ENCODE measurements at places on chromosomes 3 and 15.

DNA sequence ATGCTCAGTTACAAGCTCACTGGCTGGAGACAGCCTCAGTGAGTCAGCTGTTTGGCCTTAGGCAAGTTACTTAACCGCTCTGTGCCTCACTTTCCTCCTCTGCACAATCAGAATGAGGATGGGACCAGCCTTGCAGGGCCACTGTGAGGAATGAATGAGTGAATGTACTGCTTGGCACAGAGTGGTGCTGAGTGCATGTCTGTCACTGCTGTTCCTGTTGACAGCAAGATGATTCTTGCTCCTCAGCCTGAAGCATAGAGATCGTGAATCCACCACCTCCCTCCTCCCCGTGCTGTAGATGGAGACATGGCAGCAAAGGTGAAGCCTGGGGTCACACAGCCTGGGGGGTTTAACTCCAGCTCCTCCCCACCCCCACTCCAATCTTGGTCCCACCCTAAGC, 14.6 kb upstream of the GRIP2 start:
- no peak for DNase-seq

DNA sequence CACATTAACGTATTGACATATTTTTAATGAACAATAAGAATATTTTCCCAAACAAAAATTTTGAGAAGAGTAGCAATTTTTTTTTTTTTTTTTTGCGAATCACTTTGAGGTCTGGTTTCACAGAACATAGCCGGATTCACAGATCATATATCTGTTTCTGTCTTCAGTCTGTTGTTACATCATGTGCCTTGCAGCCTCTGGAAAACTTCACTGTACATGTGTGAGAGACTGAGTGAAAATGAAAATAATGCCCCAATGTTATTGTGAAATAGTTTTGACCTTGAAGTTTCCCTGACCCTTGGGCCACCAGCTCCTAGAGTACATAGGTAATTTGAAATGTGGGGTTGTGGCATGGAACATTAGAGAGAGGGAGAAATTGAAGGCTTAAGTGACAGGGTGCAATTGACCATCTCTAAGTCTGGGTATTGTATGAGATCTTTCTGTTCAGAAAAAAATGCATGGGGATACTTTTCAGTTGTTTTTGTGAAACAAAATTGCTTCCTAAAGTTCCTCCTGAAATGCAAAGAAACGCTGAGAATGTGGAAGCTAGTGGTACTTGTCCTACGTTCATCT, 14.0 kb downstream of the ITPR1 start:
- DNase-seq, result no peak

GRCh38 chr3:9615003-9615628, 34.2 kb upstream of the MTMR14 start:
- DNase-seq, result no peak

DNA sequence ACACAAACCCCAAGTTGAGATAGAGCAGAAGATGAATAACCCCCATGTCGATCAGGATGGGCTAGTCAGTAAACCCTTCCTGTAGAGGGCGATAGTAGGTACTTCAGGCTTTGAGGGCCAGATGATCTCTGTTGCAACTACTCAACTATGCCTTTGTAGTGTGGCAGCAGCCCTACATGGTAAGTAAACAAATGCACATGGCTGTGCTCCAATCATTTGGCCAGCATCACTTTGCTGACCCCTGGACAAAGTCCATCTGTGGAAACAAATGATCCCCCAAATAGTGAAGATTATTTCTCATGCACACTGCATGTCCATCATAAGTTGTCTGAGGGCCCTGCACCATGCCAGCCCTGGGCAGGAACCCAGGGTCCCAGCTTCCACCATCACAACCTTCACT, 402.2 kb upstream of the PROK2 start:
- DNase-seq, result no peak

DNA sequence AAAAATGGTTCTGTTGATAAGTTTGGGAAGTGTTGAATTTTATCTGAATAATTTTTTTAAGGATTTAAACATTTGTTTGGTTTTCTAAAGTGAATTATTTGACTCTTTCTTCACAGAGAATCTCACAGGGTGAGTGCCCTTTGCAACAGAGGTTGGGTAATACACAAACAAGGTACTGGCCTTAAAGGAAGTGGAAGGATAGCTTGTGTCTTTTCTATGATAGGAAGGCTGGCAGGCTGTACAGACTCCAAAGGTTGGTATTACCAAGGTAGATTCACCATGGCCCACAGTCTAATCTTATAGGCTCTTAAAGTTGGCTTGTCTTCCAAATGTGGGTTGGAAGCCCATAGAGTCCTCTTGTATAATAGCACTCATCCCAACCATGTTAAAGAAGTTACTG, 311.5 kb downstream of the SV2B start:
- DNase-seq, result no peak

- peak; percentile 14 for DNase-seq
These were observed 424.8 kb upstream of the TGFBR2 start for GRCh38 chr3:30181581-30181980.

DNA sequence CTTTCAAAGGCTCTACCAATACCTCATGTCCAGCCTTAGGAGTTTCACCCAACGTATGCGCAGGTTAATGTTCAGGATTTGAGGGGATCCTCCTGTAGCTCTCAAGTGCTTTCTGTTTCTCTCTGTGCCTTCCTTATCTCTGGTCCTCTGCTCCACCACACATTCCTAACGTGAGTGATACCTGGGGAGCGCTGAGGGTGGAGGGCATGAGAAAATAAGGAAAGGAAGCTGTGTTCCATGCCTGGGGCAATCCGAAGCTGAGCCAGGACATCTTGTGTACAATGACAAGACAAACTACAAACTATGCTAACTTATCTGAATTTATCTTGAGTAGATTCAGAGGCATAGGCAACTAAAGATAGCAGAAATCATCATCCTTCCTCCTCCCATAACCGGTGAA, 136.4 kb downstream of the SST start:
- no peak for DNase-seq
